Naive B cell (primary cell): ENCODE measurements at places on chromosomes 2 and 18.

DNA sequence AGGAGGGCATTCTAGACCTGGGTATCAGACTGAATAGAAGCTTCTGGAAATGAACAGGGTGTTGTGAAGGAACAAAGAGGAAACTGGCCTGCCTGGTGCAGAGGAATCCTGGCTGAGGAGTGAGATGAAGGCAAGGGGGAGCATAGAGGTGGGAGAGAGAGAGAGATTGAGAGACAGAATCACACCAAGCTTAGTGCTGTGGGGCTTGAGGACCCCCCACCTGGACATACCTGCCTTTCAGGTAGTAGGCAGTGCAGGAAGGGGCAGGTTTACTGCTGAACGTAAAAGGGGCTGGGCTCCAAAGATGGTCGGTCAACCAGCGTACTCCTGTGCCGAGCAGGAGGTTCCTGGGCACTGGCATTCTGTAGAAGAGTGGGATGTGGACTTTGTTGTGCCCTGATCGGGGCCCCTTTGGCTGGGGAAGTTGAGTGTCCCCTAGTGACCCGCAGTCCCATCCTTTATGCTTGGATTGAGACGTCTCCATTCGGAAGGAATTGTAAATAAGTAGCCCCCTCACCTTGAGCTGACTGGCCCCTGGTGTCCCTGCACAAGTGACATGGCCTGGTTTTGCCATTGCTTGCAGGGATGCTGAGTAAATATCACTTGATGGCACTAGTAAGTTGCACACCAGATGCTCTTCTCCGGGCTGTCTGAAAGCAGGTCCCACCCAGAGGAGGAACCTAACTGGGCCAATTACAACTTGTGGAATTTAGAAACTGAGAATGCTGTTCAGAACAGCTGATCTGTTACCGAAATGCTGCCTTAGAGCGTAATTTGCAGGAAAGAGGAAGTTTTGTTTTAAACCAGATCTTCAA, 1.4 kb downstream of the UBE2F start:
- peak overlapping the region; percentile 80 for H3K27ac ChIP-seq
- peak overlapping the region; percentile 88 for H3K4me3 ChIP-seq
- H3K27me3 ChIP-seq: no peaks in the 10 kb centered on the region
- H3K4me1 ChIP-seq: peaks cover 22% of the 10 kb centered on the region

- H3K27me3 ChIP-seq: no peaks in the 10 kb centered on the region
- peaks cover 41% of the 10 kb centered on the region for H3K4me1 ChIP-seq
- no peak for DNase-seq
- H3K4me3 ChIP-seq: peak overlapping the region; percentile 40
- H3K27ac ChIP-seq: no peak overlapping the region
Measured at GRCh38 chr2:240589850-240590525, 3.5 kb downstream of the CAPN10 start.

- DNase-seq: no peak
- peaks cover 26% of the 10 kb centered on the region for H3K36me3 ChIP-seq
- no peak overlapping the region for H3K27ac ChIP-seq
- H3K27me3 ChIP-seq: no peaks in the 10 kb centered on the region
- H3K4me1 ChIP-seq: no peaks in the 10 kb centered on the region
- no peak overlapping the region for H3K4me3 ChIP-seq
Measured at GRCh38 chr2:37111958-37112357, 27.6 kb downstream of the GPATCH11 start.

DNA sequence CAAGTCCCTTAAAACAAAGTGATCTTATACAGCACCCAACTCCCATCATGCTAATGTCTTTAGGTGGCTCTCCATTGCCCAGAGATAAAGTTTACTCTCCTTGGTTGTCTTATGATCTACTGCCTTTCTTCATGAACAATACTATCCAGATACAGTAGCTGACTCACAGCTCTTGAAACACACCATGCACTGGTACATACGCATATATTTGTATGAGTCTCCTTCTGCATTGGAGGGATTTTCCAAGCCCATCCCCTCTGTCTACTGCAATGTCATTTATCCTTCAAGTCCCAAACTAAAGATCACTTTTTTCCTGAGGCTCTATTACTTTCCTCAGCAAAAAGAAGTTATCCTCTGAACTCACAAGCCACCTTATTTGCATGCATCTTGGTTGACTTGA, 84.7 kb upstream of the LRATD1 start:
- no peak overlapping the region for H3K4me3 ChIP-seq
- no peaks in the 10 kb centered on the region for H3K4me1 ChIP-seq
- no peaks in the 10 kb centered on the region for H3K27me3 ChIP-seq
- H3K27ac ChIP-seq: no peak overlapping the region

DNA sequence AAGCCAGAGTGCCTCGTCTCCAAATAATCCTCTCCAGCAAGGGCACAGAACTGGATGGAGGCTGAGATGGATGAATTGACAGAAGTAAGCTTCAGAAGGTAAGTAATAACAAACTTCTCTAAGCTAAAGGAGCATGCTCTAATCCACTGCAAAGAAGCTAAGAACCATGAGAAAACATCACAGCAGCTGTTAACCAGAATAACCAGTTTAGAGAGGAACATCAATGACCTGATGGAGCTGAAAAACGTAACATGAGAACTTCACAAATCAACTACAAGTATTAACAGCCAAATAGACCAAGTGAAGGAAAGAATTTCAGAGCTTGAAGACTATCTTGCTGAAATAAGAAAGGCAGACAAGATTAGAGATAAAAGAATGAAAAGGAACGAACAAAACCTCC, 32.3 kb downstream of the WDPCP start:
- DNase-seq: no peak
- H3K4me3 ChIP-seq: no peak overlapping the region
- H3K4me1 ChIP-seq: no peaks in the 10 kb centered on the region
- H3K27me3 ChIP-seq: no peaks in the 10 kb centered on the region
- no peak overlapping the region for H3K27ac ChIP-seq
